ENCODE measurements at places on chromosomes 12 and 14.

DNA sequence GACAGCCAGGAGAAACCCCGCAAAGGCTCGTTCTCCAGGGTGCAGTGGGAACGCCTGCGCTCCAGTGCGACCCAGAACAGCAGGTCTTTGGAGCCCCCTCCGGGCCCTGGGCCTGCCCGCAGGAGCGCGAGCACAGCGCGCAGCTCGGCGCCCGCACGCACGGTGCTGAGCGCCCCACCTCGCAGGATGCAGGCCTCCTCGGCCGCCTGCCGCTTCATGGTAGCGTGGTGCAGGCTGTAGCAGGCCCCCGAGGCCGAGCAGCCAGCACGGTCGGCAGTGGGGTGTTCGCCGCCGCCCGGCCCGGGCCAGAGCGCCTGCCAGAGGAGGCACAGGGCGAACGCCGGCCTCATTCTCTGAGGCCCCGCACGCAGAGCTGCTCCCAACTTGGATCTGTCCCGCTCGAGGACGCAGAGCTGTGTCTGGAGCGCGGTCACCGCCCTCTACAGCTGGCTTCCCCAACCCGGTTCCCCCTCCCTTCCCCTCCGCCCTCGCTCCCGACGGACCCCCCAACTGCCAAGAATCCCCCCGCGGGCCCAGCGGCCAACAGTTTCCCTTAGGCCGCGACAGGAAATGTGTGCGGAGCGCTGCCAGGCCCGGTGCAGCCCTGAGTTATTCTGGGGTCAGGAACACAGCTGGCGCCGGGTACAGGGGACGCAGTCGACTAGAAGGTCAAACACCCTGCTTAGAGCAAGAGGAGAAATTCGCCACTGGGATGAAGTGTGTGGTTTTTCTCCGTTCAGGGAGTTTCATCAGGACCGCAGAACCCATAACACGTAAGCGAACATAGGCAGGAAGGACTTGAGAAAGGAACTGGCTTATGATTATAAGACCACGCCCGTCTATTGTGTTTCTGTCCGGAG is at the start of gene CLEC14A:
TSS of gene CLEC14A (minus strand) at position 421 of the 860 bp plus-strand sequence. CDS start at position 350, 71 bp downstream.
- no peak for DNase-seq

DNA sequence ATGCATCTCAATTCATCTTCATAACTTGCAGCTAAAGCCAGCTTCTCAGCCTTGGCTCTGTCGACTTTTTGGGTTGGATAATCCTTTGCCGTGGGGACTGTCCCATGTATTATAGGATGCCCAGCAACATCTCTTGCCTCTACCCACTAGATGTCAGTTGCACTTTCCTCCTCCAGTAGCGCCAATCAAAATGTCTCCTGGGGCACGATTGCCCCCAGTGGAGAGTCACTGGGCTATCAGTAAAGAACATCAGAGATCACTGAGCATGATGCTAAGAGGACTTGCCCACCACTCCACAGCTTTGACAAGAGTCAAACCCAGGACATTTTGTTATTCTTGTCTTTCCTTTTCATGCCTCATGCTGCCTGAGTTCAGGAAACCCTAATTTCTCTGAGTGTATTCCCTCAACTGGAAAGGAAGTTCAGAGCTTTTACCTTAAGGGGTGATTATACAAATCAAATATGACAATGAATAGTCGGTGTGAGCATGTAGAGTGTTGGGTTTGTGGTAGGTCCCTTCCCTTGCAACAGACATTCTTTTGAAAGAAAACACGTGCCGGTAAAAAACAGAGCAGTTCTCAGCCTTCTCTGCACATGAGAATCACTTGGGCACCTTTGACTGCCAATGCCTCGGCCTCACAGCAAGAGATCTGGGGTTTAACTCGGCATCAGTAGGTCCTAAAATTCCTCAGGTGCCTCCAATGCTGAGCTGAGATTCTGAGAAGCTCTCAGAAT is 980.6 kb downstream of the VRK1 start:
- DNase-seq: no peak

DNA sequence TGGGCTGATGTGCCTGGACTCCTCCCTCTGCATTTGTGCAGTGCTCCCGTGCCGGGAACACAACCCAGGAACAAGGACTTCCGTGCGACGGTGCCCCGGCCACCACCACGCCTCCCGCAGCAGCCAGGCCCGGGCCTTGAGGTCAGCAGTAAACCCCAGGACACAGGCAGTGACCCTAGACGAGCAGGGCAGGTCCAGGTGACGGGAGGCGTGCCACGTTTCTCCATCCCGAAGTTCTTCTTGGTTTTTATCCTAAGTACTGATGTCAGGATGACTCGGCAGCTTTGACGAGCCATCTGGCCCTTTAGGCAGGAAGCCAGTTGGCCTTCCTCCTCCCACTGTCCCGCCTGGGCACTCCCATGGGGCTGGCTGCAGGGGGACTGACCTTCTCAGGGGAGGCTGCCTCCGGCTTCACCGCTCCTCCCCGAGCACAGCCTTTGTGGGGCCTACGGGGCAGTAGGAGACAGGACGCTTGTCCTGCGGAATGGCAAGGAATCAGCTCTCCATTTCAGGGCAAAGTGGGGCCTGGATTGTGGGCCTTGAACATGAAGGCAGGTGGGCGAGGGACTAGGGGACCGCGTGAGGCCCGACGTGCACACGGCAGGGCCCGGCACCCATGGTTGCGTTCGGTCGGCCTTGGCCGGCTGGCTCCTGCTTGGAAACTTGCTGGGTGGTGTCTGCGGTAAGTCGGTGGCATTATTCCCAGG is 94.1 kb downstream of the FBXL14 start:
- no peak for DNase-seq

- no peak for DNase-seq
These were observed 41.4 kb upstream of the SCN8A start for GRCh38 chr12:51549637-51550036.

Measured in stimulated activated CD4-positive, alpha-beta T cell treated with anti-CD3 and anti-CD28 coated beads, TNF-alpha, amount 100 ng/mL, for 1 hour (primary cell).